ENCODE measurements at places on chromosomes 5 and 9.

- no peak for DNase-seq
These were observed 87.9 kb upstream of the IFNK start for GRCh38 chr9:27436234-27436633.

DNA sequence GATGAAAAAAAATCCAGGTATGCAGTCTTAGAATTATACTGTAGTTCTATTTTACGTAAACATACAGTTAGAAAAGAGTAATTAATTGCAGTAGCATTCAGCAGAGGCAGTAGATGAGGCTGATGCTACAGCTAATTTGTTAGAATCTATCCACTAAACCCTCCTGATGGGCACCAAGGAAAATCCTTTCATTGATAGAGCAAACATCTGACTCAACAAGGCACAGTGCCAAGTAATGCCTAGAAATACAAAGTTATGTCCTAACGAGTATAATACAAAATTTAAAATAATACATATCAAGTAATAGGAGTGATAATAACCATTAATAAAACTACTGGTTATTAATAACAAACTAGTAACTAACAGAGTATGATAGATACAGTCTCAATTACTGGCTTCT lies 9.0 kb downstream of the MOCS2 start:
- no peak for DNase-seq

DNA sequence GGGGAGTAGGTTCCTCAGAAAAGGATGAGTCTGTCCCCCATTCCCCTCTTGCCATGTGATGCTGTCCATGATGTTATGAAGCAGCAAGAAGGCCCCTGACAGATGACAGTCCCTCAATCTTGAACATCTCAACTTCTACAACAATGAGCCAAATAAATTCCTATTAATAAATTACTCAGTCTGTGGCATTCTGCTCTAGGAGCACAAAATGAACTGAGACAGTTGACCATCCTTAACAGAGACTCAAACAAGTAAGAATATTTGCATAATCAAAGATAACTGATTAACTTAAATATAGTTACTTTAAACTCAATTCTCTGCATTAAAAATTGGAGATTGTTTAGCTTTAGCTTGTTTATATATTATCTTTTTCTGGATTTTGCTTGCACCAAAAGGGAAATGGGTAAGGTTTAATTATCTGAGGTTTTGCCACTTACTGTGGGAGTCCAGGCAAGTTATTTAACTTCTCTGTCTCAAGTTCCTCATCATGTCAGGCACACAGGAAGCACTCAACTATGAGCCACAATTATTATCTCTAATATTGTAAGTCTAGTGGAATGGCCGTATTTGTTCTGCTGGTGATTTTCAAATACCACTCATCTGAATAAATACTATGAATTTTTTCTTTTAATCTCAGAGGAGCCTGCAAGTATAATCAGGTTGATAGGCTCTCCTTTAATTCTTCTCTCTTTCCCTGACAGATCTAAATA lies 162.9 kb downstream of the TSSK1B start:
- no peak for DNase-seq

DNA sequence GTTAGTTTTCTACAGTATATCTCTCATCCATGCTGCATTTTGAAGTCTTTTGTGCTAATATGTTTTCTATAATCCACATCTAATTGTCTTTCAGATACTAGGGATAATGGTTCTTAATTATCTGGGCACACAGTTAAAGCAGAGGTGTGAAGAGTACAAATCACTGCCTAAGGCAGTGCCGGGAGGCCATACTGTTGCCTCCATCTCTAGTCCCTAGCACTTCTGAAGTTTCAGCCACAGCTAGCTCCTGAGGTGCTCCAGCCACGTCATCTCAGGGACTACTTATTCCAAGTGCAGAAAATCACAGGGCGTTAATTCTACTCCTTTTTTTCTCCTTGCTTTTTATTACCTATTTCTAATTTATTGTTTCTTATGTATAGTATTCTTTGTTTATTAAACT lies 760.0 kb upstream of the FAM174A start:
- no peak for DNase-seq

- peak; percentile 91 for DNase-seq
These were observed 57.7 kb upstream of the SHB start for GRCh38 chr9:38126730-38127129.

GRCh38 chr5:122073018-122073417 lies 5.0 kb downstream of the LOX start:
- DNase-seq = no peak

DNA sequence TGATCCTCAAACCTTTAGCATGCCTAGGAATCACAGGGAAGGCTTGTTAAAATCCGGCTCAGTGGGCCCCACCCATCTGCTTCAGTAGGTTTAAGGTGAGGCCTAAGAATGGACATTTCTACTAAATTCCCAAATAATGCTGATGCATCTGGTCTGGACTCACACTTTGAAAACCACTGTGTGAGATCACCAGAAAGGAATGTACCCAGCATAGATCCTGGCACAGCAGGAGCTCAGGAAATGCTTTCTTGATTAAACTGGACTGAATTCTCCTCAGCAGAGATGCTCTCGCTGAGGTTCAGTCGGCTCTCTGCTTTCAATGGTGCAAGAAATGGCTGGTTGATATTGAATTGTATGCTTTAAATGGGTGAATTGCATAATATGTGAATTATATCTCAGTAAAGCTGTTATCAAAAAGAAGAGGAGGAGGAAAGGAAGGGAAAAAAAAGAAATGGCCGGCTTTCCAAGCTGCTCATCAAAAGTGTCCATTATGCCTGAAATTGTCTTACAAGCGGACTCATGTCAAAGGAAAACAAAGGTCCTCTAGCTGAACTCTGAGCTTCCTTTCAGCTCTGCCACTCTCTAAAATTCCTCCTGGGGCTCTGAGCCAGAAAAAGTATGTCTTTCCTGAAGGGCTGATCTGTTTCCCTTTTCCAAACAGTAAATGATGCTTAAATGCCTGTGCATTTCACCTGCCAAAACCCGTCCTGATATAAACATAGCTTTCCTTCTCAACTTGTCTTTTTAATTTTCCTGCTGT lies 77.6 kb upstream of the SAP30L start:
- DNase-seq = no peak

GRCh38 chr9:117188394-117188793 lies 226.5 kb downstream of the ASTN2 start:
- no peak for DNase-seq
